Pulmonary artery endothelial cell (primary cell): ENCODE measurements at places on chromosomes 4 and X. TPM values are rescaled to one million over a fixed set of nuclear protein-coding genes. Genes with fewer than 3 reads are reported as not detected.

SSX4B gene
- total RNA-seq: not detected in 2 replicates

DNA sequence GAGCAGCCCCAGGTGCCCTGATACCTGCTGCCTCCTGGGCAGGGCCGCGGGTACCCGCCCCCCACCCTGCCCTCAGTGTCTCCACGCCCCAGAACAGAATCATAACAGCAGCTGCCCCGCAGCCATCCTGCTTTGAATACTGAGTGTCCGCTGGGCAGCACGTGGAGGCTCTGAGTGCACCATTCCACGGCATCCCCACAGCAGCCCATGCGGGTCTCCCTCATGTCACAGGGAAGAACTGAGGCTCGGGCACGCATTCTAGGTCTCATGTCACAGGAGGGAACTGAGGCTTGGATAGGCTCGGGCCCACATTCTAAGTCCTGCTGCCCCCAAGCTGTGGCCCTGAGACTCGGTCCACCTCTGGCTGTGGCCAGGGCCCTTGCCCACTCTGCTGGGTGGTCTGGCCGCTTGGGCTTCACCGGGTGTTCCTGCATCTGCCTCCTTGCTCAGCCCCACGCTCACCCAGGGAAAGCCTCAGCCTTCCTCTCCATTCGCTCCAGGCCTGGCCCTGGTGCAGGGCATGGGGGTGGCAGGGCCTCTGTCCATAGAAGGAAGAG, 221.6 kb upstream of the PSAPL1 start:
- DNase-seq: no peak

DNA sequence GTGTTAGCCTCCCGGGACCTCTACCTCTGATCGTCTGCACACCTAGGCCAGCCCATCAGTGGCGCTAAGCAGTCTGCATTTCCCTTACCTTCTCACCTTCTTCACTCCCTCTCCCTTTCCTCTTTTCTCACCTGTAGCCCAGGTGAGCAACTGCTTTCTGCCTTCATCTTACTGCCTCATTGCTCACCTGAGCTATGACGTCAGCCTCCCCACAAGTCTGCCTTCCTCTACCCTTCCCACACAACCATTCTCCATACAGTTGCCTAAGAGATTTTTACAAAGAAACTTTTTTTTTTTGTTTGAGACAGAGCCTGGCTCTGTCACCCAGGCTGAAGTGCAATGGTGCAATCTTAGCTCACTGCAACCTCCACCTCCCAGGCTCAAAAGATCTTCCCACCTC, 136.3 kb downstream of the BCOR start:
- DNase-seq: no peak

DNA sequence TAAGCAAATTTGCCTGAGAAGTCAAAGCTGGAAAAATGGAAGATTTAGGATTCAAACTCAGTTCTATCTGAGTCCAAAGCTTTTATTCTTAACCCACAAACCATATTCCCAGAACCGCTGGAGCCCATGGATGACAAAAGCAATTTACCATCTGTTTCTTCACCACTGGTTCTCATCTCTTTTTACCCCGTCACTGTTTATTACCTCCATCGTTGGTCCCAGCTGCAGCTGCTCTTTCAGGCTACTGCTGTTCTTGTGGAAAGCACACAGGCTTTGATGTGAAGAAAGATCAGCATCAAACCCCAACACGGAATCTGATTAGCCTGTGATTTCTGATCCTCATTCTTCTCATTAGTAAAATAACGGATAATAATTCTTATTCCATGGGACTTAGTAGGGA, 9.5 kb downstream of the FBXO8 start:
- DNase-seq: no peak

GRCh38 chr4:78432896-78433295, 118.7 kb upstream of the ANXA3 start:
- DNase-seq: no peak

- DNase-seq: no peak
These were observed 573.2 kb downstream of the CENPC start for GRCh38 chr4:66972087-66972486.

DNA sequence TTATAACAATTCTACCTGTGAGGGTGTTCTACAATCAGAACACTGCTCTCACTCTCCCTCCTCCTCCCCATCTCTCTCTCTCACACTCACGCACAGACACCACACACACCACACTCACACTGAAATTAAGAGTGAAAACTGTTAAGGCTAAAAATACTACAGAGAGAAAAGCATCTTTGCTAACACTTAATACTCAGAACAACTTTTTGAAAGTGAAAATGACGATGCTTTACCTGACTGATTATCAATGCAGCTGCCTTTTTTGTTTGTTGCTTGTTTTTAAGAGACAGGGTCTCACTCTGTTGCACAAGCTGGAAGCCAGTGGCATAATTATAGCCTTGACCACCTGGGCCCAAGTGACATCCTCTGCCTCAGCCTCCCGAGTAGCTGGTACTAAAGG, 222.4 kb downstream of the APBB2 start:
- DNase-seq: no peak

CASP6 gene
- total RNA-seq: 43.3 and 46.8 TPM in 2 replicates

F8A2 gene
- not detected in 2 replicates for total RNA-seq

DCLK2 gene
- total RNA-seq: 1.6 and 2.0 TPM in 2 replicates

DNA sequence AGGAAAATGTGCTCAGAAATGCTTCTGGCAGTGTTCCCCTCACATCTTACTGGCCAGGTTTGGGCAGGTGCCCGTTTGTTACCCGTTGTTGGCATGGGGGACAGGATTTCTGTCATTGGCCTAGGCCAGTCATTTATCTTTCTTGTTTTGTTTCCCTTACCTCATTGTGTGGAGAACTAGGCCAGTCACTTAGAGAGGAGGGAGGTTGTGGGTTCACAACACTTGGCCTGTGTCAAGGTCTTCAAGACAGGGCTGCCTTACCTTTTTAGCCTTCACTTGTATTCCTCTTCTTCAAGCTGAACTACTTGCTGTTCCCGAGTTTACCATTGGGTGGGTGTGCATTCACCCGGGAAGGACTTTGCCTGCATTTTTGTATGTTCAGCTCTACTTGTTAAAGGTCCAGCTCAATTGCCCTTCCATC, 17.7 kb downstream of the SNX25 start:
- no peak for DNase-seq

DNA sequence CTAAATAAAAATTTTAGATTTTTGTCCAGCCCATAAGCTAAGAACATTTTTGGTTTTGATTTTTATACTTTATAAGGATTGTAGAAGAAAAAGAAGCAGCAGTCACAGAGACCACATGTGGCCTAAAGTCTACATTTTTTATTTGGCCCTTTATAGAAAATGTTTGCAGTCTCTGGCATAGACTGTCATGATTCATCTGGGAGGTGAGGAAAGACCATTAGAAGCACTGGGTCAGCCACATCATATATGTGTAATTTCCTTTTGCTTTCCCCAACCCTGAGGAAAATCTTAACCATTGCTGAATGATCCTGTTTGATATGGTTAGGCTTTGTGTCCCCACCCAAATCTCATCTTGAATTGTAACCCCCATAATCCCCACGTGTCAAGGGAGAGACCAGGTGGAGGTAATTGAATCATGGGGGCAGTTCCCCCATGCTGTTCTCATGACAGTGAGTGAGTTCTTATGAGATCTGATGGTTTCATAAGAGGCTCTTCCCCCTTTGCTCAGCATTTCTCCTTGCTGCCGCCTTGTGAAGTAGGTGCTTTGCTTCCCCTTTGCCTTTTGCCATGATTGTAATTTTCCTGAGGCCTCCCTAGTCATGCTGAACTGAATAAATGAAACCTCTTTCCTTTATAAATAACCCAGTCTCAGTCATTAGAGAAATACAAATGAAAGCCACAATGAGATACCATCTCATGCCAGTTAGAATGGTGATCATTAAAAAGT, 12.1 kb upstream of the COPS4 start:
- DNase-seq: no peak

BEX5 gene
- total RNA-seq: 2.4 and 3.5 TPM in 2 replicates

DNA sequence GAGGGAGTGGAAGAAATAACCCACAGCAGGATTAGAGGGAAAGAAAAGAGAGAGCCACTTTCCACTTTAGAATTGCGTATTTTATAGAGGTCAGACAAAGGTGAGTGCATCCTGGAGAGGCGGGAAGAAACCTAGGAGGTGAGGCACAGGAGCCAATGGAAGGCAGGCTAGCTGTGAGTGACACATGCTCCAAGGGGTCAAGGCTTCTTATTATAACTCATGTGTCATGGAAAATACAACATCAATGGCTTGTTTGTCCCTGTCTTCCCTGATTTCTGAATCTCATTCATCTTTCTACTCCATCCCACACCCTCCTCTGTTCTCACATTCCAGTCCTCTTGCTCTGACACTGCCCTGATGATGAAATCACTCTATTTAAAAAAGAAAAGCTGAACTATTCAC, 14.4 kb downstream of the ANXA3 start:
- no peak for DNase-seq

GRCh38 chrX:53116101-53116500, 22.2 kb downstream of the KANTR start:
- no peak for DNase-seq

- DNase-seq: no peak
These were observed 60.5 kb upstream of the MCUB start for GRCh38 chr4:109499513-109499912.

MAGEB4 gene
- total RNA-seq: not detected in 2 replicates

DNA sequence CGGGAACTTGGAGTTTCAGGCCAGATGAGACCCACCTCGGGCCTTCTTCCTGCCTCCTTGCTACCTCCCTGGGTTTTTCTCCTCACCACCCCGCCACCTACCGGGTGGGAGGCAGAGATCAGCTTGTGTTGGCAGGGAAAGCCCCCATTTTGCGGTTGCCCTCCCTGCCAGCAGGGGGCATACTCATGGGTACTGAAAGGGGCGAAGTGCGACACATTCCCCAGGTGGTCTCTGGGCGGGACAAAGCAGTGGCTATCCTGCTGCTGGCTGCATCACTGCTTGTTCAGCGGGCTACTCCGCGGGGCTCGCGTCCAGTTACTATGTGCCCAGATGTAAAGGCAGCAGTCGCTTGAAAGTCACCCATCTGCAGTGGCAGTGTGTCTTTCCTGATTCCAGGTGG, 330.3 kb downstream of the PDHA2 start:
- DNase-seq: no peak

DNA sequence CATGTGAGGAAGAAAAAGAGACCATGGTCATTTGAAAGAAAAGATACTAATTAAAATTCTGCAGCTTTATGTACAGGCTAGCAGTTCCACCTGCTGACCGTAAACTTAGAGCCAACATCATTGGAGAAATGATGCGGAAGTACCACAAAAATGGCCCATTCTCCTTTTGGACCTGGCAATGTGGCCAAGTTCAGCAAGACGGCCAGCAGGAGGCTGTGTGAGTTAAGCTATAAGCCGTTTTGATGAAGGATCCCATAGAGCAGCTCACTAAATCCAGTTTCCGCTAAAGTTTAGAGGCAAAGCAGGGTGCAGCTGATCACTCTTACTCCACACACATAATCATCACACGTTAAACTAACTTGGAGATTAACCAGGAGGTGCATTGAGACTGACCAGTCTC, 133.8 kb downstream of the LDB2 start:
- DNase-seq: no peak

DGKK gene
- total RNA-seq: under 0.01 TPM in 1 of 2 replicates, not detected in the other

SPANXN5 gene
- total RNA-seq: not detected in 2 replicates

DNA sequence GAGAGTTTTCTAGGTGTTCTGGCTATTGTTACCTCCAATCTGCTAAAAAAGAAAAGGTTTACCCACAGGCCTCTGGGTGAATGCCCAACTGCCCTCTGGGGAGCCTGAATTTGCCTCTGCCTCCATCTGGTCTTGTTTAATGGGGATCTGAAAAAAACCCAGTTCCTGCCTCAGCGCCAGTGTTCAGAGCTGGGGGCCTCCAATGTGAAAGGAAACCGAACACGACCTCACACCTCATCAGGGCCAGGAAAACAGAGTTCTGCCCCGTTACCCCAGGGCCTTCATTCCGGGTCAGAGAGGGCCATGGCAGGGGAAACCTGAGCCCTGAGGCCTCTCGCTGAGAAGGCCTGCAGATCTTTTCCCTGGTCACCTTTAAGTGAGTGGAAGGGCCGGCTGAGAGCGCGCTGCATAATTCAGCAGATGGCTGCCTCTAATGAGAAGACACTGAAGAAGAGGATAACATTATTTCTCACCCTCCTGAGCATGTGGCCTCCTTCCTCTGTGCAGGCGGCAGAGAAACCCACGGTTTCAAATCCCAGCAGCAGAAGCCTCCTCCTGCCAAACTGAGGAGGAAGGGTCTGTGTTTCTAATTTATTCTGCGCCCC, 6.8 kb downstream of the SEPTIN6 start:
- no peak for DNase-seq

- DNase-seq: no peak
These were observed 455.1 kb upstream of the CTSO start for GRCh38 chr4:156408749-156409148.

DNA sequence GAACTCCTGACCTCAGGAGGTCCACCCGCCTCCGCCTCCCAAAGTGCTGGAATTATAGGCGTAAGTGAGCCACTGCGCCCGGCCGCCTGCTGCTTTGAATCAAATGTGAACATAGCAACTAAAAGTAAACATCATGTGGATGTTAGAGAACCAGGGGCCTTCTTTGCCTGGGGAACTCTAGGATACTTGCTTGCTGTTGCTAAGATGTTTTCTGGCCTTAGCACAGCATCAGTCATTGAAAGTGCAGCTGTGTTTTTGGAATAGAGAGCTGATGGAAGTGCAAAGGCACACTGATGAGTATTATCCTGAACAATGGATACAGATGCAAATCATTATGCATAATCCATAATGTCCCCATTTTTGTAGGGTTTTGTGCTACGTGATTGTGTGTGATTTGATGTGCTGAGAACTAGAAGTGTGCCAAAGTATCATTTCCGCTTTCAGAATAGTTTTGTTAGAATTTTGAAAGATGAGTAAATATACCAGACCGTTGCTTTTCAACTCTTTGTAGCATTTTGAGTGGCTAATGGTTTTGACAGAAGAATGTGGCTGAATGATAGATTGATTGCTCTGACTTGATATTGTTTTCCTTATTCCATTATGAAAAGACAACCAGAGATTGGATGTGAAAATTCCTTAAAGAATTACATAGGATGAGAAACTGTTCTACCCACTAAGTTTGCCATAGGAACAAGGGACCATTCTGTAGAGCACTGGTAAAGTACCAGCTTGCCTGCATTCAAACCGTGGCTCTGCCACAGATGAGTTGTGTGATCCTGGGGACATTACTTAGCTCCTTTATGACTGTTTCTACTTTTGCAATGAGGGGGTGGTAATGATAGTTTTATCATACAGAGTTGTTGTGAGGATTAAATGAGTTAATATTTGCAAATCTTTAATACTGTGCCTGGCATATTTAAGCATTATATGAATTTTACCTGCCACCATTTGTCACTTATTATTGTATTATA, 74.7 kb downstream of the REPS2 start:
- DNase-seq: no peak

PRSS12 gene
- 0.26 TPM in 1 of 2 replicates, not detected in the other for total RNA-seq

CFAP47 gene
- total RNA-seq: not detected in 2 replicates

GRCh38 chr4:87074121-87074488, 139.3 kb downstream of the AFF1 start:
- no peak for DNase-seq

DNA sequence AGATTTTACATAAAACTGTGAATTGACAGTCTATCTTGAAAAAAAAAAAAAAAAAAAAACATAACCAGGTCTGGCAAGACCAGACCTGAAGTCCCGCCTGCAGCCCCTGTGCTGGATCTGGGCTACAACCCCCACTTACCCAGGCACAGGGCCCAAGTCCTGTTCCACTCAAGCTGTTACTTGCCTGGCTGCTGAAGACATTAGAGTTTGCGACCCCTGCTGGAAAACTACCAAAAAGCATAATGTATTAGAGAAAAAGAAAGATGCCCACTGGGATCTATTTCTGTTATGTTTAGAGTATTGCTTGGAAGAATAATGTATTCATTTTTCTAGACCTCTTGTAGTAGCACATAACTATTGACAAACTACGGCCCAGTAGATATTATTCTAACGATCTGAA, 4.7 kb downstream of the HS3ST1 start:
- DNase-seq: no peak

GPR50 gene
- not detected in 2 replicates for total RNA-seq

- DNase-seq: no peak
These were observed 175.1 kb upstream of the KIT start for GRCh38 chr4:54482529-54483200.
